ENCODE measurements at places on chromosomes 6 and 20.

- DNase-seq: no peak
Observed at GRCh38 chr6:50661636-50662035, 51.7 kb upstream of the TFAP2D start.

DNA sequence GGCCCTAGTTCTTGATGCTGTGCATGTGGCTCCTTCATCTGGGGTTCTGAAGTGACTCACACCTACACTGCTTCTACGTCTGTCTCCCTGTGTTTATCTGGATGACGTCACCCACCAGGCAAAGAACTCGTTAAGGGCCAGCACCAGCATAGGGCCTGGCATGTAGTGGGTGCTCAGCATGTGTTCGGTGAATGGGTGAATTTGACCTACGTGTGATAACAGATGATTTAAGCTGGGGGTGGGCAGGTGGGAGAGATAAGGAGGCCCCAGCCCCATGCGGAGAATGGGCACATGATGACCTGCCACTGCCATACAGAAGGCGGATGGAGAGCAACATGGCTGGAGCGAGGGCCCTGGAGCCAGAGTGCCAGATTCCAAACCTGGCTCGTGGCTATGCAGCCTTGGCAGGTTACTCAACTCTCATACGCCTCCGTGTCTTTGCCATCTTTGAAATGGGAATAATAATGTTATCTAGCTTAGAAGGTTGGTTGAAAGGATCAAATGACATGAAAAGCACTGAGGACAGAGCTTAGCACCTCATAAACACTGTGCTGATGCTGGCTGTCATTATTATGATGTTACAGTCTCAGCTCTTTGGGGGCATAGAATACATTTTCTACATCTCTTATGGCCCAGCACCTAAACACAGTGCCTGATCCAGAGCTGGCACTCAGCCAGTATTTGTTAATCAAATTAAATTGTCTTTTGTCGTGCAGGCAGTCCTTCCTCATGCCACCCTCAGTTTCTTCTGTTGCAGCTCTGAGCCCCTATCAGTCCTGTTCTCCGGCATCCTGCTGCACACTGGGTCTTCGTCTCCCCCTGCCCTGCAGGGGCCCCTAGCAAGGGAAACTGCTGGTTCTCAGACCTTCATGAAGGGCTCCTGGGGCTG, 39.6 kb downstream of the VEGFA start:
- peak; percentile 60 for DNase-seq

GRCh38 chr6:15491255-15491985, 171.4 kb downstream of the DTNBP1 start:
- peak; percentile 84 for DNase-seq

DNA sequence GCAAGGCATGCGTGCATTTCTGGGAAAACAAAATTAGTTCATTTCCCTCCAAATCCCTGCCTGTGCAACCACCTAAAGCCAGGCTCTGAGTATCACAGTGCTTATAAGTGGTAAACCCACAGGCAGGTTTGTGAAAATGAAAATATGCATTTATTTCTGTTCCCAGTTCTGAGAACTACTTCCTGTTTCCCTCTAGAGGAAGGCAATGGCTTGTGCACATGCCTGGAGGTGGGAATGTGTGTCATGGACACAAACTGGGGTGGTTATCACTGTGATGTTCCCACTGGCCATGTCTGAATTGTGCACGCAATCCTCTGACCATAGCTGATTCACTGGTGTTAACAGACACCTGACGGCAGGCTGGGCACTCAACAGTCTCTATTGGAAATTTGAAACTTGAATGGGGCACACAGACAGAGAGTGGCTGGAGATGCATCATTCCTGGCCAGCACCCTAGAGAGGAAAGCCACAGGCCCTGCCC, 26.3 kb downstream of the FAM110A start:
- DNase-seq: no peak

GRCh38 chr6:11069760-11070159, 23.9 kb upstream of the SMIM13 start:
- DNase-seq: no peak

GRCh38 chr20:63134201-63134612, 81.7 kb downstream of the YTHDF1 start:
- DNase-seq: no peak

- no peak for DNase-seq
Observed at GRCh38 chr6:163339466-163339865, 75.1 kb upstream of the QKI start.

DNA sequence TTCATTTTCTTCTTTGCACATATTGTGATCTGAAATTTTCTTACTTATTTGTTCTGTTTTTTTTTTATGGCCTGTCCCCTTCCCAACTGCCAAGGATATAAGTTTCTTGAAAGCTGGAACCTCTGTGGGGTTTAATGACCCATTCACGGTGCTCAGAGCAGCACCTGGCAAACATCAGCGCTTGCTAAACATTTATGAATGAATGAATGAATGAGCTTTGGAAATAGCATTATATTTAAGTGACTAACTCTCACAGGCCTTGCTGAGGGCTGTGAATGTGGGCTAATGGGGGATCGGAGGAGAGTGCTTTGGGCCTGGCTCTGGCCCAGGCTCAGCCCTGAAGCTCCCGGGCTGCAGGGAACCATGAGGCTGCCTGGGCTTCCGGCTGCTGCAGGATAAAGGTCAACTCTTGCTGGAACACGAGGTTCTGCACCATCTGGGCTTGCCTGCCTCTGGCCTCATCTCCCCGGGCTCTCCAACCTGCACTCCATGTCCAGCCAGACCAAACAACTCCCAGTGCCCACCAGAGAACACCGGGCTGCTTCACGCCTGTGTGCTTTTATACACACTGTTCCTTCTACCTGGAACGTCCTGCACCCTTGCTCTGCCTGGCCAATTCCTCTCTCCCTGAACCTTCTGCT, 14.6 kb upstream of the ARMC12 start:
- DNase-seq: no peak

DNA sequence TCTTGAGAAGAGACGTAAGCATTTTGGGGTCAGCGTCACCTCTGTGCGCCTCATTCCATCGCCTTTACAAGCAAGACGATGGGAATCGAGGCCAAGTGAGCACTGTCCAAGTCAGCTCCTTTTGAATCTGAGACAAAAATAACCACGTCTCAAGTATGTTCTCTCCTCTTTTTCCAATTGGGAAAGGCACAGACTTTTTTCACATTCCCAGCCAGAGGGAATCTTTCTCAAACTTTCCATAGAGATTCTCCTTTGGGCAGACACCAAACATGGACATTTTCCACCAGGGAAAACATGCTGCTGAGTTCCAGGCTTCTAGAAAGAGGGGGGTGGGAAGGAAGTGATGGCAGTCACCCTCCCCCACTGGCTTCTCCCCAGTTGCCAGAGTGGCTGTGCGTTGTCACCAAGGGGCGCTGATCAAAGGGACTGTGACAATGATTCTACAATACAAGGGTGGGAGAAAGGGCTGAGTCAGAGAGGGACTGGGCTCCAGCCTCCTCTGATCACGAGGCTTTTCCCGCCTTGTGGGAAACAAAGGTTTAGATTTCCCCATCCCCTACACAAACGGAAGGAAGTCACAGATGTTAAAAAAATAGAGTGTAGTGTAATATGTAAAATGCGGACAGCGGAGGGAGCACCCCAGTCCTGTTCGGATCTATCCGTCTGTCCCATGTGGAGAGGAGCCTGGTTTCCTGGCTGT, 281.9 kb upstream of the RNF24 start:
- no peak for DNase-seq

- no peak for DNase-seq
Observed at GRCh38 chr6:148538261-148539190, 195.9 kb downstream of the SASH1 start.

DNA sequence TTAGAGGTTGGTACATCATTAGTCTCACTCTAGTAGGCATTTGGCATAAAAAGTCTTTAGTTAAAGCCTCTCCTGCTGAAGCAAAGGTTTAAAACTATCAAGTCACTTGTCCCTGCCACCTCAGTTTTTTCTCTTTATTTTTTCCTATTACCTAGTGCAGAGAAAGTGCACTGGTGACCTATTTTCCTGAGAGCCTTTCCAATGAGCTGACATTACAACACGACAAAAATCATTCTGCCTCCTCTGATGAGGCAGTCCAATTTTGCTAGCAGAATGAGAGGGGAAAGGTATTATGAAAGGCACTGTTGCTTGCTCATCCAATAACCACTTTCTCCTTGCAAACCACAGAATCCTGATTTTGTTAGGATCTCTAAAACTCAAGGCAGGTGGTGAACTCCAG, 73.3 kb upstream of the SGK1 start:
- DNase-seq: no peak

DNA sequence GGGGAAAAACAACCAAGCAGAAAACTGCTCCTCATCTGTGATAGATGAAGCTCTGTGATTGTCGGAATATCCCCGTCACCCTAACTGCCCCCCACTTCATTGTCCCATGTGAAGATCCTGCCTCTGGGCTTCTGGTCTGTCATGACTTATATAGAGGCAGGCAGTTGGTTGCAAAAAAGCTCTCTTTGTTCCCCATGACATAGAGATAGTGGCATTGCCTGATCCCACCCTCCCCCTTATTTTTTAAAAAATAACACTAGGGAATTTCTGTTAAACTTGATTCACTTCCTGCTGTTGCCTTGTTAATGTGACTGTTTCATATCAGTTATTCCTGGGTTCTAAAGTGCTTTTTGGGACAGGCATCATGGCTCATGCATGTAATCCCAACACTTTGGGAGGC, 203.1 kb downstream of the JARID2 start:
- no peak for DNase-seq

DNA sequence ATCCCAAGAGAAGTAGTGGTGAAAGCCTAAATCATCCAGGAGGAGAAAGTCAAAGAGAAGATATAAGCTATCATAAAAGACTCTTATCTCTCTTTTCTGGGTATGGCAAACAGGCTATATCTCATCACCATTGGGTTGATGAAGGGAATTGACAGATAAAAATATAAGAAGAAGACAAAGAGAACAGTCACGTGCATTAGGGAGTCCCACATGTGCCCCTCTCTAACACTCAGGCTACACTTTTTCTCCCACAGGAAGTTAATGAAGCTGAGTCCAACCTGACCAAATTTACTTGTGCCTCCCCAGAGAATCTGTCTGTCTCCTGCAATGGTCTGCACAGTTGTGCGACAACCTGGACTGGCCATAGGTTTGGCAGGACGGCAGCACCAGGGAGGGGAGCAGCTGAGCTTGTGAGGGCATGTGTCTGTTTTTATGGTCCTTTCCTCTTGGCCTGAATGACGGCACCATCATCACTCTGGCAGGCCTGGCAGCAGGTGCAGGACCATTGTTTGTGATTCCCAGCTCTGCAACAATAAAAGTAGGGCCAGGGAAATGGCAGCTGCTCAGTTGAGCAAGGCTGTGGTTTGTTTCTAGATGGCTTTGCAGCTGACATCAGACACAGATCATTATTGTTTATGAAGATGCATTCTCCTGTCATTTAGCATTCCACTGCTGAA, 144.5 kb upstream of the MCHR2 start:
- no peak for DNase-seq

DNA sequence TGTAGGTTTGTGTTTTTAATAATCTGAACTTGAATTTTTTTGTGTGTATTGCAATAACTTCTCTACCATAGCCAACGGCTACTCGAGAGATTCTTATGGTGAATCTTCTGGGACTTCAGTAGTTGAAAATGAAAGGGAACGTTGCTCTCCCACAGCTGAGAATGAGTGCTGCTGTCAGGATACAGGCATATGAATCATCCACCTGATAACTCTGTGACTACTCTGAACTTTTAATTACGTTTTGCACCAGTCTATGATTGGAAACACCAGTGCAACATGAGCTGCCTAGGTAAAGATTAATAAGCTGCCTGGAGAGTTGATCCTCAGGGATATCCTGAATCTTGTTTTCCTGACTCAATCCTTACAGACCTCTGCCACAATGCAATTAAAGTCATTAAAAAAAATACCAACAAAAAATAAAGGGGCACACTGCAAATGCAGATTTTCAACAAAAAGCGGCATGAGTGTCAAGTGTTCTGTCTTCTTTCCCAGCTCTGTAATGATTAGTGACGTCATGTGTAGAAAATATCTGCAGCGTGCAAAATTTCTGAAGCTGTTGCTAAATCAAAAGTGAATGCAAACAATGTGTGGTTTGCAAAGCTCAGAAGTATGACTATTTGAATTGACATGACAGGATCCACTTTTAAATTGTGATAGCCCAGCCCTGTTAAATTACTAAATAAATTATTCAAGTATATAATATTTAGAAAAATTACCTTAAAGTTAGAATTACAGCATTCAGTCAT, 432.2 kb downstream of the HTR1B start:
- no peak for DNase-seq

GRCh38 chr20:3670511-3670910, 7.3 kb upstream of the GFRA4 start:
- no peak for DNase-seq

- no peak for DNase-seq
Observed at GRCh38 chr6:165755583-165755982, 92.5 kb upstream of the PDE10A start.

DNA sequence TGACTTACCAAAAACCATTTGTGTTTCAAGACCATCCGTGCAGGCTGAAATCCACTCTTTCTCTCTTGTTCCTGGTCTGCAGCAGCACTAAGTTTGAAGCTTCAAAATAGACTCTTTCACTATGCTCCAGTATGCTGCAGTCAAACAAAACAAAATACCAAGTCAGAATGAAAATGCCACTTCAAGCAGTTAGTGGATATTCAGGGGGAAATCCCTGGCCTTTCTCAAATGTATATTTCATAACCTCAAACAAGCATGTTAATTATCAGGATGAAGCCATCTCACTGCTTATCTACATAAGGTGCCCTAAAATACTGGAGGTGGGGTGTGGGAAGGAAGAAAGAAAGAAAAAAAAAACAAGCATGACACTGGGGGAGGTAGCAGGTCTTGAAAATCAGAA, 103.5 kb downstream of the ATXN1 start:
- no peak for DNase-seq

- DNase-seq: no peak
Observed at GRCh38 chr6:48423640-48424365, 312.8 kb upstream of the PTCHD4 start.

DNA sequence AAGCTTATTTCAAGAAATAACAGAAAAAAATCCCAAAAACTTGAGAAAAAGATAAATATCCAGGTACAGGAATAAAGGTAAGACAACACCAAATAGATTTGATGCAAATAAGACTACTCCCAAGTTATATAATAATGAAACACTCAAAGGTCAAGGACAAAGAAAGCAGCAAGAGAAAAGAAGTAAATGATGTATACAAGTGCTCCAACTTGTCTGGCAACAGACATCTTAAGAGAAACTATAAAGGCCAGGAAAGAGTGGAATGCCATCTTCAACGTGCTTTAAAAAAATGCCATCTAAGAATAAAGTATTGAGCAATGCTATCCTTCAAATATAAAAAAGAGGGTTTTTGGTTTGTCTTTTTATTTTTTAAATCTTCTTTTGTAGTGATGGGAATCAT, 54.2 kb downstream of the REV3L start:
- DNase-seq: no peak

DNA sequence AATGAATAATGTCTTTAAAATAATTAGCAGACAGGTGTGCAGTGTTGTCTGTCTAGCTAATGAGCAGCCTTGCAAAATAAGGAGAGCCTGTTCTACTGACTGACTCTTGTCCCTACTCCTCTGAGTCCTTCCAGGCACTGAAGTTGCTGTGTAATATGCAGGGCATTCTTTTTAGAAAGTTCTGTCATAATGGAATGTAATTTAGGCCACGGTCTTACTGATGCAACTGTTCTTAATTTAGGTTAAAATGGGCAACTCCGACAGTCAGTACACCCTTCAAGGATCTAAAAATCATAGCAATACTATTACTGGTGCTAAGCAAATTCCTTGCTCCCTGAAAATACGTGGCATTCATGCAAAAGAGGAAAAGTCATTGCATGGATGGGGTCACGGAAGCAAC, 133.9 kb downstream of the TIAM2 start:
- DNase-seq: no peak

GRCh38 chr6:44972709-44973108, 355.4 kb upstream of the RUNX2 start:
- no peak for DNase-seq

GRCh38 chr6:87082160-87082721, 12.7 kb downstream of the CGA start:
- DNase-seq: no peak

Data from hematopoietic multipotent progenitor cell treated with erythropoietin and hydrocortisone succinate and interleukin-3 and kit ligand, for 17 days (in vitro differentiated cells).